ENCODE measurements at places on chromosomes 12 and 14. TPM values are rescaled to one million over a fixed set of nuclear protein-coding genes. Genes with fewer than 3 reads are reported as not detected.
A peak's percentile ranks its signal among the peaks of the same experiment; 100 is the strongest.

DNA sequence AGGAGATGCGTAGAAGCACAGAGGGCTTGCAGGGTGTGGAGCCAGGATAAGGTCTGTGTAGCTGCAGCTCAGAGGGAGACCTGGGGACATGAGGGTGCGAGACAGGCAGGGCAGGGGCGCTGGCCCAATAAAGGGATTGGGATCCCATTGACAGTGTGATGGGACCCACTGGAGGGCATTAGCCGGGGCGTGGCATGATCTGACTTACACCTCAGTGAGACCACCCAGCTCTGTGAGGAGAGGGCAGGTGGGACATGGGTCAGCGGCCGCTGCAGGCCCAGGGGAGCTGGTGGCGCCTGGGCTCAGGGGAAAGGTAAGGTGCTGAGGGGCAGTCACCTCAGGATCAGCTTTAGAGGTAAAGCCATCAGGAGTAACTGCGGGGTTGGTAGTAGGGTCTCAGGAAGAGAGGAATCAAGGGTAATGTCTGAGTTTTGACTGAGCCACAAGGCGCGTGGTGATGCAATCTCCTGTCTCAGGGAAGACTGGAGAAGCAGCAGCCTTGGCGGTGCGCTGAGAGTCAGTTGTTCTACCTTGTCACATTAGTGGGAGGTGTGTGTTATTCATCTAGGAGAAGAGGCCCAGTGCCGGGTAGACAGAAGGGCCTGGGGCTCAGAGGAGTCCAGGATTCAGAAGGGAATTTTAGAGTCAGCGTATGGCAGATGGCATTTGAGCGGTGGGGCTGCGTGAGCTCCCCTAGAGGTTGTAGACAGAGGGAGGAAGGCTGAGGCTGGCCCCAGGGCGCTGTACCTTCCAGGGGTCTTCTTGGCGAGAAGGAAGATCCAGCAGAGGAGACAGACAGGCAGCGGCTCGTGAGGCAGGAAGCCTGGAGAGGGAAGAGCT lies 30.8 kb upstream of the BDKRB2 start:
- no peaks in the 10 kb centered on the region for H3K27me3 ChIP-seq
- H3K27ac ChIP-seq: no peak overlapping the region
- no peak overlapping the region for H3K4me3 ChIP-seq
- DNase-seq: no peak
- H3K36me3 ChIP-seq: no peaks in the 10 kb centered on the region

DNA sequence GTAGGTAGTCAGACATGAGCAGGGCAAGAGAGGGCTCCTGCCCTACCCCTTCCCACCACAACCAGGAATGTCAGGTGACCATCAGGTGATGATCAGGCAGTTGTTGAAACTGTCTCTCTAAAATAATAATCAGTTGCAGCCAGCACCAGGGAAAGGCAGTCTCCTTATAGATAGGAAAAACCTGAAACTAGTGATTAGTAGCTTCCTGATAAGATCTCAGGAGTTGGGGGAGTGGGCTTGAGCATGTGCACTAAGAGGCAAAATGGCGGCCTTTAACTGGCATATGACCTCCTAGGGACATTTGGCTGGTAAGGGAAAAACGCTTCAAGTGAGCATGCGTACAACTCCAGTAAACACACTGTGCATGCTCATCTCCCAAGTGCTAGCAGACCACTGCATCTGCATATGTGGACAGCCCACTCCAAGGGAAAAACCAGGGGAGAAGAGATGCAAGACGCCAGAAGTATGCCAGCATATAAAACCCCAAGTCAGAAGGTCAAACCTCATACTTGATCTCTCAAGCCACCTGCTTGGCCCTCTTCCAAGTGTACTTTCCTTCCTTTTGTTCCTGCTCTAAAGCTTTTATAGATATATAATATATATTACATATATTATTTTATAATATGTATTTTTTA lies 37.1 kb downstream of the TGFB3 start:
- no peaks in the 10 kb centered on the region for H3K36me3 ChIP-seq
- H3K4me1 ChIP-seq: peaks cover 10% of the 10 kb centered on the region
- H3K27ac ChIP-seq: no peak overlapping the region
- H3K27me3 ChIP-seq: no peaks in the 10 kb centered on the region

DNA sequence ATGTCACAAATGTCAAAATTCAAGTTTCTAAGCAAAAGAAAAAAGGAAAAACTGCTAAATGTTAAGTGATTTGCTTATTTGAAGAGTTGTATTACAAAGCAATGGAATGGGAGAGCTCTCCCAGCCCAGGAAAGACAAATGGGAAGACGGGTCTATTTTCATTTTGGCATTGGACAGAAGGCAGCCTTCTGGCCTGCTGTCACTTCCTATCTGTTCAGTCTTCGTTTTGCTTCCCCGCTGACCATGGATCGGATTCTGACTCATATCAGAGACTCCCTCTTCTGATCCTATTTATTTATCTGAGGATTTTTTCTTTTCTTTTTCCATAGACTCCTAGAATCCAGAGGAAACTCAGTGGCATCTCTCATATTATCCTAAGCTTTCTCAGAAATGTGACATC lies 634.9 kb downstream of the DIO2 start:
- no peak overlapping the region for H3K27ac ChIP-seq
- no peaks in the 10 kb centered on the region for H3K36me3 ChIP-seq
- H3K4me3 ChIP-seq: no peak overlapping the region
- peak; percentile 12 for DNase-seq

DNA sequence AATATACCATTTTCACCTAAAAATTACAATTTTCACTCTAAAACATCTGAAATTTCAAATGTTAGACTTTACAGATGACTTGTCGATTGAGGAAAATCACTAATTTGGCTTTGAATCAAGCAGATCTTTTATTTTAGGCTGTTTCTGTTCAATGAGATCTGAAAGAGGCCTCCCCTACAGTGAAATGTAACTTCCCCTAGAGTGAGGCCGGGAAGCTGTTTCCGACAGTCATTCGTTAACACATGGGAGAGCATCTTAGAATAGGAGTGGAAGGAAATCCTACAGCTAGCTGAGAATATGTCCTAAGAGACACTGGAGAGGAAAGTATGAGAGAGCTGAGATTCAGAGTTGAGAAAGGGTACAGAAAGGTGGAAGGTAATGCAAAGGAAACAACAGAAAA lies 5.7 kb upstream of the C14orf93 start:
- no peaks in the 10 kb centered on the region for H3K27me3 ChIP-seq
- no peak overlapping the region for H3K27ac ChIP-seq
- H3K4me1 ChIP-seq: no peaks in the 10 kb centered on the region
- no peaks in the 10 kb centered on the region for H3K36me3 ChIP-seq

CCDC60 gene
- 15.7 TPM for total RNA-seq

- no peaks in the 10 kb centered on the region for H3K27me3 ChIP-seq
- H3K27ac ChIP-seq: no peak overlapping the region
Measured at GRCh38 chr14:25009891-25010290, 40.1 kb downstream of the STXBP6 start.

- no peaks in the 10 kb centered on the region for H3K27me3 ChIP-seq
- H3K4me1 ChIP-seq: peaks cover 4% of the 10 kb centered on the region
- H3K27ac ChIP-seq: no peak overlapping the region
- DNase-seq: no peak
Measured at GRCh38 chr14:67245104-67245503, 3.9 kb downstream of the PALS1 start.

C14orf180 gene
- total RNA-seq: 17.1 TPM

CD163L1 gene
- total RNA-seq: 0.18 TPM

DNA sequence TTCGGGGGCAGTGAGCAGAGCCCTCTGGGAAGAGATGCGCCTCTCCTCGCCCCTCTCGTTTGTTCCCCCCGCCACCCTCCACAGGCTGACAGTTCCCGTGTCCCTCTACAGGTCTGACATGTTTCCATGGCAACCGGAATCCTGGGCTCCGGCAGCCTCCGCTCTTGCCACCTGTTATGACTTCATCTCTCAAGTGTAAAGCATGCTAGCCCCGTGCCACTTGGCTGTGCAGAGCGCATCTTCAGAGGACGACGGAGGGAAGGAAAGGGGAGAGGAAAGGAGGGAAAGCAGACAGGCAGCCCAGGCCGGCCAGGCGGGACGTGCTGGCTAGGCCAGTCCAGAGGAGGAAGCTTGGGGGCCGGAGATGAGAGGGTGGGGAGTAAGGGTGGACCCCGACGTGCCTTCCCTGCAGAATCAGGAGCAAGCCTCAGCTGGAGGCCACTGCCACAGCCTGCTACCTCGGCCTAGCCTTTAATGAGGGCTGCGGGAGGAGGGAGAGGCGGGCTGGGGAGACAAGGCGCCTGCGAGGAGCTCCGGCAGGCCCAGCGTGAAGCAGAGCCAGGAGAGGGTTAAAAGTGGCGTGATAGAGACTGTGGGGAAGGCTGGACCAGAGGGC lies 214.3 kb downstream of the DPF3 start:
- H3K4me1 ChIP-seq: no peaks in the 10 kb centered on the region
- no peaks in the 10 kb centered on the region for H3K27me3 ChIP-seq
- no peak overlapping the region for H3K4me3 ChIP-seq
- no peak overlapping the region for H3K27ac ChIP-seq
- DNase-seq: peak; percentile 5

DNA sequence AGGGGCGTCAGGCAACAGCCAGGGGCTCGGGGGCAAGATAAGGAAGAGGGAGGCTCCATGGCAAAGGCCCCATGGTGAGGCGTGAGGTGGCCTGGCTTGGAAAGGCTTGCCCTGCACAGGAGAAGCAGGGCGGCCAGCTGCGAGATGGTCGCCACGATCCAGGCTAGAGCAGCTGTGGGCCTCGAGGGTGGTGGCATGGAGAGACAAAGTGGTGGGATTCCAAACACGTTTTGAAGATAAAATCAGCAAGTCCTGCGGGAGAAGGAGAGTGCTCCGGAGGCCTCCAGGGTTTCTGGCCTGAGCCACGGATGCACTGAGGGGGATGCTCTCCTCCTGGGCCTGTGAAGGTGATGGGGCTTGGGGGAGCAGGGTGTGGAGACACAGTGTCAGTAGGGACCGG lies 20.5 kb upstream of the DLK1 start:
- H3K4me3 ChIP-seq: no peak overlapping the region
- no peaks in the 10 kb centered on the region for H3K27me3 ChIP-seq
- no peaks in the 10 kb centered on the region for H3K36me3 ChIP-seq
- peaks cover 15% of the 10 kb centered on the region for H3K4me1 ChIP-seq

GRCh38 chr12:5114436-5114835 lies 70.8 kb downstream of the KCNA5 start:
- H3K36me3 ChIP-seq: no peaks in the 10 kb centered on the region
- no peaks in the 10 kb centered on the region for H3K27me3 ChIP-seq
- H3K4me3 ChIP-seq: no peak overlapping the region

GRCh38 chr12:124352257-124352656 lies 57.4 kb downstream of the RFLNA start:
- no peaks in the 10 kb centered on the region for H3K27me3 ChIP-seq
- peaks cover 33% of the 10 kb centered on the region for H3K36me3 ChIP-seq
- no peak for DNase-seq
- H3K4me1 ChIP-seq: peaks cover 5% of the 10 kb centered on the region

- H3K4me3 ChIP-seq: no peak overlapping the region
- no peak overlapping the region for H3K27ac ChIP-seq
- peaks cover 11% of the 10 kb centered on the region for H3K27me3 ChIP-seq
- H3K36me3 ChIP-seq: no peaks in the 10 kb centered on the region
- no peak for DNase-seq
Measured at GRCh38 chr12:30827101-30828066, 72.6 kb upstream of the CAPRIN2 start.

DNA sequence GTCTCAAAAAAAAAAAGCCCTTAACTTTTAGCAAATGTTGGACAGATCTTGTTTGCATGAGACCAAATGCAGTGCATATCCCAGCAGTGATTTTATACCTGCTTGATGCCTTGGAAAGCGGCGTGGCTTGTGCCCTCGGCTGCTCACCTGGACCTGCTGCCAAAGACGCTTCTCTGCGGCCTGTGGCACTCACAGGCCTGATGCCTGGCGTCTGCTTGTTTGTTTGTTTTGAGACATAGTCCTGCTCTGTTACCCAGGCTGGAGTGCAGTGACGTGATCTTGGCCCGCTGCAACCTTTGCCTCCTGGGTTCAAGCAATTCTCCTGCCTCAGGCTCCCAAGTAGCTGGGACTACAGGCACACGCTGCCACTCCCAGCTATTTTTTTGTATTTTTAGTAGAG lies 5.2 kb downstream of the PGAM5 start:
- H3K4me1 ChIP-seq: peaks cover 5% of the 10 kb centered on the region
- no peak overlapping the region for H3K27ac ChIP-seq
- no peak for DNase-seq

VPS37B gene
- total RNA-seq: 52.1 TPM

GRCh38 chr14:81565441-81566290 lies 32.0 kb upstream of the SEL1L start:
- no peaks in the 10 kb centered on the region for H3K36me3 ChIP-seq
- H3K27me3 ChIP-seq: no peaks in the 10 kb centered on the region
- no peaks in the 10 kb centered on the region for H3K4me1 ChIP-seq
- H3K27ac ChIP-seq: no peak overlapping the region

DNA sequence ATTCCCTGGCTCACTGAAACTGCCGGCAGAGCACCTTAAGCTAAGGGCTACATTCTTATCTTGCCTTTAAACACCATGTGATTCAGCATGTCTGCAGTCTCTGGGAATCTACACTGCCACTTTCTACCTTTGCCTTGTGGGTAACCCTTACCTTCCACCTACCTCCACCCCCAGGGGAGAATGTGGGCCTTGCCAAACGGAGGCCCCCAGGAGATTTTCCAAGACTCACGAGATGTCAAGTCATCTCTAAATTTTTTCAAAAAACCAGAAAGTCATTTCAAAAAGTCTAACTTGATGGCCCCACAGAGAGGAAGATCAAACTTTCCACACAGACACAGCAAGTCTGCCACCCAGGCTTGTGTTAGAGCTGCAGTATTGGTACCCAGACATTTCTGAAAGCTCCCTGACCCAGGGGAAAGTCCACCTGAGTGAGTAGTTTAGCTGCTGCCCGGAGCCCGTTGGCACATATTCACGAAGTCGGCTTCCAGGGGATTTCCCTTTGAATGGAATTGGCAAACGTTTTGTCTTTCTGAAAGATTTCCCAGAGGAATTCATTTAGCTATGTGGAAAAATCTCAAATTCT lies 4.7 kb upstream of the PSMA6 start:
- DNase-seq: peak; percentile 57
- no peaks in the 10 kb centered on the region for H3K27me3 ChIP-seq
- H3K36me3 ChIP-seq: no peaks in the 10 kb centered on the region
- H3K27ac ChIP-seq: no peak overlapping the region
- no peak overlapping the region for H3K4me3 ChIP-seq

GRCh38 chr12:38138225-38139221 lies 178.1 kb upstream of the ALG10B start:
- no peak overlapping the region for H3K4me3 ChIP-seq
- peak; percentile 72 for DNase-seq
- H3K27ac ChIP-seq: no peak overlapping the region
- no peaks in the 10 kb centered on the region for H3K36me3 ChIP-seq
- no peaks in the 10 kb centered on the region for H3K4me1 ChIP-seq

GRCh38 chr14:47039336-47039735 lies 387.8 kb upstream of the RPL10L start:
- H3K27ac ChIP-seq: no peak overlapping the region
- DNase-seq: peak; percentile 12
- no peaks in the 10 kb centered on the region for H3K36me3 ChIP-seq
- no peaks in the 10 kb centered on the region for H3K27me3 ChIP-seq

Measured in cardiac muscle cell (in vitro differentiated cells and primary cell).